ENCODE measurements at places on chromosomes 6 and 20.

DNA sequence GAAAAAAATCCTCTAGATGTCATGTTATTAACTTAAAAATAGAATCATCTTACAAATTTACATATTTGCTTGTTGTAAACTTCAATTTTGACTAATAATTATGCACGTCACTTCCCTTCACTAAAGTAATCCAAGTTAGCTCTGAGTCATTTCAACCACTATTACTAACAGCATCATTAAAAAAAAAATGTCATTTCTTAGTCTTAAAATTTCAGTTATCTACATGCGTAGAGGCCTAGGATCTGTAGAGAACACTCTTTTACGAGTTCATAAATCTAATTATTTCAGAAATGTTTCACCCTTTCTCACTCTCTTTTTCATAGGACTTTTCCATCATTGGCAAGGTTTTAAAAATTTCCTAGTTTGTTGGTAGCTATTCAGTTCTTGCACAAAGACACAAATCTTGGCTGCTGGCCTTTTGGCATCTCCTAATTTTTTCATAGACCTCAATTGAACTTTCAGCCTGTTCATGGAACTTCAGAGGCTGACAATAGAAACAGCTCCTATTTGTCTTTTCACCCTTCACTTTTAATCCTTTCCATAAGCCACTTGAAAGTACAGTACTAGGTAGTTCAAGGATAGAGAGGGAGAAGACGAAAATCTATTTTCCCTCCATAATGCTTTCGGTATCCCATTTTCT, 61.5 kb downstream of the OGFRL1 start:
- DNase-seq = no peak

DNA sequence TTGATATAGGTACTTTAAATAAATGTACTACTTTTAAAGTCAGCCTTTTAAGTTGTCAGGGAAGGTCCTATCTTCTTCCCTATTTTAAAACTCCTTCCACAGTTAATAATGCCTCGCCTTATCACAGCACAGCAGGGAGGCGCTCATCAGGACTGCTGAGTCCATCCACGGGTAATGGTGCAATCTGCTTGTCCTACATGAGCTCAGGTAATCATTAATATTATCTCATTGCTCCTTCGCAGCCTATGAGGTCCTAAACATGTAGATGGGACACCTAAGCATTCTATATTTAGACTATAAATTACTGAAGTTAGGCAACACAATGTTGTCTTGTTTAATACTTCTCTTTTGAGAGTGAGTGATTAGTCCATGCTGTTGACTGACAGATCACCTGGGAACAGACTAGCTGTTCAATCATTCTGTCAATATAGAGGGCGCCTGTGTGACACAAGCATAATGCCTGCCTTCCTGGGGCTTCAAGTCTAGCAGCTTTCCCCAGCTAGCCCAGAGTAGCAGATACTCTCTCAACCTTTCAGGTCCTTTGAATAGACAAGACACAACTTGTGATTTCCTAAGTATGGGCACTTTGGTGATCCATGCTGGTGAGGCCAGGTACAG, 91.0 kb downstream of the FYN start:
- no peak for DNase-seq

GRCh38 chr6:17057322-17057721, 44.5 kb upstream of the STMND1 start:
- DNase-seq = no peak

DNA sequence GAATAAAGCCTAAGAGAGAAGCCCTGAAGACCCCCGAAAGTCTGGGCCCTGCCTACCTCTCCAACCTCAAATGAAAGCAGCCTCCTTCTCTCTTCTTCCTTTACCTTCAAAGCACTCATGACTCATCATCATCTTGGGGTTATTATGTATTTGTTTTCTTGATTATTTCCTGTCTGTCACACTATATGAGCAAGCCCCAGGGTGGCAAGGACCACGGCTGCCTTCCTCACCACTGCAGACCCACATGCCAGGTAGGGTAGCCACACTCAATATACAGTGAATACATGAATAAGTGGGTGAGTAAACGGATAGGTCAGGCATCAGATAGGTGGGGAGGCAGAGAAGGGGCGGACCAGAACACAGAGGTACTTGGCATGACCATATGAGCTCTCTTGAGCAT, 8.8 kb downstream of the WFDC3 start:
- no peak for DNase-seq

DNA sequence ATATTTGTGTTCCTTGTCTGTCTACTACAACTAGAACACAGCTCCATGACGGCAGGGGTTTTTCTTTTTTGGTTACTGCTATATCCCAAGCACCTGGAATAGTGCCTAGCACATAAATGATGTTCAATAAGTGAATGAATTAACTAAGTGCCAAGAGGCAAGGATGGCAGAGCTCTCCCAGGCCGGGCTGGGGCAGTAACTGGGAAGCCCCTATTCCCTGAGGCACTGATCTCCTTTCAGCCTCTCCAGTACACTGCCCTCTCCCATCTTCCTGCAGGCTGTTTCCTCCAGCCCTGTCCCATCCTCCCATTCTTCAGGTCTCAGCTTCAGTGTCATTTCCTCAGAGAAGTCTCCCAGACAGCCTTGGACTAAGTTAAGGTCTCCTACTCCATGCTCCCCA, 29.0 kb upstream of the SPDEF start:
- no peak for DNase-seq

- no peak for DNase-seq
Measured at GRCh38 chr6:42001506-42001905, 48.8 kb upstream of the TAF8 start.

- DNase-seq = no peak
Measured at GRCh38 chr6:121365536-121366521, 31.5 kb upstream of the TBC1D32 start.

- DNase-seq = no peak
Measured at GRCh38 chr20:14984768-14985622, 647.6 kb upstream of the FLRT3 start.

DNA sequence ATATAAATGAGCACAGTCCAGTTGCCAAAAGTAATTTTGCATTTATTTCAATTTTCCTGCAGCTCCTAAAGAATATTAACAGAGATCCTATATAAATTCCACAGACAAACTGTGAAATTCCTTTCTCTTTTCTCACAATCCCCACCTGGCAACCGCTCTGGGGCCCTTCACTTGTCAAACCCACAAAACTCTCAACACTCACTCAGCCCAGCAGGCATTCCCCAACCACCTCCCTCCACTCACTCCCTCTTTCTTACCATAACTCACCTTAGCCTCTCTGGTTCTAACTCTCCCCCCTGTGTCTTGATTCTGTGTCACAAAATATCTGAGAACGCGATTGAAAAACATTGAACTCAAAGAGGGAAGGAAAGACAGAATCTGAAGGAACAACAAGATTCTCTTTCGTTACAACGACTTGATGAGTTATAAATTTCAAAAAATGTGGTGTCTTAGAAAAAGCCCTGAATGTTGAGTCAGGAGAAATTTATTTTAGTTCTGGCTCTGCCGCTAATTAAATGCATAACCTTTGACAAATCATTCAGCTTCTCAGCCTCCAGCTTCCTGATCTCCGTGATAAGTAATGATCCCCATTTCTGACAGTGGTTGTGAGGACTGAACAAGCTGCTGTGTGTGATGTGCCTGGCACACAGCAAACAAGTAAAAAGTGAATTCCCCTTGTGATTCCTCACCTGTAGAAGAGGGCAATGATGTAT, 87.9 kb downstream of the UNC5CL start:
- DNase-seq = no peak

DNA sequence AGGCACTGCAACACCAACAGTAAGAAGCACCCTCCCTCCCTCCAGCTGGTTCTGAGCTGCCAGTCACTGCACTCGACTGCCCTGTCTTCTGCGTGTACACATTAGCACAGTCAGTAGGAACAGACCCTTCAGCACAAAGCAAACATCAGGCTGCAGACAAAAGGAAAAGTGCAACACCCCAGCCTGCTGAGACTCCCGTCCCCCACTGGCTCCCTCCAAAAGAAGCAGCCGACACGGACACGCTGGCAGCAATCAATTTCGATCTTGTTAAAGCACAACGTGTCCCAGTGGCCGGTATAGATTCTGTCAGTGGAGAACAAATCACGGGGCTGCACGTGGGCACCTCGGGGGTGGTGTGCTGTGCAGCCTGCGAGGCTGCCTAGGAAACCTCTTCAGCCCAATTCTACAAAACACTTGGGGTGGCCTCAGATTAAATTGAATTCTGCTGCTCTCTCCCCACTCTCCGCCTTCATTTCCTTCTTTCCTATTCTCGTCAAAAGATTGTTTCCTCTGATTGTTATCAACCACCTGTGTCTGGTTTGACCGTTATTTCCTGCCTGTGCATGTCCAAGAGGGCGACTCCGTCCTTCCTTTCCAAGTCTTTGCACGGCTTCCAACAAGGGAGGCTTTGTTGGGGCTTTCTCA, 38.7 kb downstream of the TRAF3IP2 start:
- DNase-seq = peak; percentile 73

DNA sequence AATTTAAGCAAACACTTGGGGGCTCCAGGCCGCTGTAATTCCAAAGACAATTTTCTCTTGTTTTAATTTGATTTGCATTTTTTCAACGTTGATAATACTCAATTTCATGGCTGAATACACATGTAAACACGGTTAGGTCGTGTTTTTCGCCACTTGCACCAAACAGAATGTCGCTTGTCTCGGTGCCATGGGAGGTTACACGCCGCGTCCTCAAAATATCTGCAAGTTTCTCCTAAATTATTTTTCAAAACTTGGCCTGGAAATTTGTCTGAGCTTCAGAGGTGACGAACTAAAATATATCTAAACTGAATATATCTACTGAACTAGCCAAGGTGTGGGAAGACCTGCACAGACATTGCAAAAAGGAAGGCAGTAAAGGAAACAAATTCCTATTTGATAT, 15.0 kb downstream of the FOXA2 start:
- no peak for DNase-seq

DNA sequence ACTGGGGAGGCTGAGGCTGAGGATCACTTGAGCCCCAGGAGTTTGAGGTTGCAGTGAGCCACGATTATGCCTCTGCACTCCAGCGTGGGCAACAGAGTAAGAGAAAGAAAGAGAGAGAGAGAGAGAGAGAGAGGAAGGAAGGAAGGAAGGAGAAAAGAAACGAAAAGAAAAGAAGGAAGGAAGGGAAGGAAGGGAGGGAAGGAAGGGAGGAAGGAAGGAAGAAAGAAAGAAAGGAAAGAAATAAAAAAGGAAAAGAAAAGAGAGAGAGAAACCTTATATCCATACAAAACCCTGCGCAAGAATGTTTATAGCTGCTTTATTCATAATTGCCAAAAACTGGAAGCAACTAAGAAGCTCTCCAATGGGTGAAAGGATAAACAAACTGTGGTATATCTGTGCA, 8.1 kb upstream of the HSPA12B start:
- DNase-seq = no peak

DNA sequence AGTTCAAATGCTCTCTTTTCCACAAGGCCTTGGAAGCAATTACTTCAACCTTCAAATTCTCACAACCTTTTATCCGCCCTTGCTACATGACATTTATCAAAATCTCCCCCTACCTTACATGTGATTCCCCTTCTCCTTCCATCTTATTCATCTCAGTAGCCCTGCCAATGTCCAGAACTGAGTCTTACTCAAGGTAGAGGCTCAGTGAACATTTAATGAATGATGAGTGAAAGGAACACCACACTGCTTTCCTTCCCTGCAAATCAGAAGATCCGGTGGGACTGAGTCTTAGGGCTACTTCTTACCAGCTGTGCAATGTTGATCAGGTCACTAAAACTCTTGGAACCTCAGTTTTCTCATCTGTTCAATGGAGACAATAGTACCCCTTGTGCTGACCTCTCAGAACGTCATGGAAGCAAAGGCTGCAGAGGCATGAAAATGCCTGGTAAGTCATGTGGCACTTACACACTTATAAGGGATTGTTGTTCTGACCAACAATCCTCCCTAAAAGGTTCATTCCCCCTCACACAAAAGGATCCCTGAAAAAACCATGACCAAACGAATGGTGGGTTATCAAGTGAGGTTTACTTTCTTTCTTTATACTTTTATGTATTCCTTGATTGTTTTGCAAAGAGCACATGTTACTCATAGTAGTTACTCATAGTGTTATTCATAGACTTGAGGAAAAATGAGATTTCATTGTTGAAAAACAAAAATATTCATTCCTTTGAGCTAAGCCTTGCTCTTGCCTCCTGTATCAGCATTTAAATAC, 6.5 kb downstream of the MDGA1 start:
- DNase-seq = no peak

- DNase-seq = peak; percentile 22
Measured at GRCh38 chr20:22686097-22686496, 101.7 kb upstream of the FOXA2 start.

DNA sequence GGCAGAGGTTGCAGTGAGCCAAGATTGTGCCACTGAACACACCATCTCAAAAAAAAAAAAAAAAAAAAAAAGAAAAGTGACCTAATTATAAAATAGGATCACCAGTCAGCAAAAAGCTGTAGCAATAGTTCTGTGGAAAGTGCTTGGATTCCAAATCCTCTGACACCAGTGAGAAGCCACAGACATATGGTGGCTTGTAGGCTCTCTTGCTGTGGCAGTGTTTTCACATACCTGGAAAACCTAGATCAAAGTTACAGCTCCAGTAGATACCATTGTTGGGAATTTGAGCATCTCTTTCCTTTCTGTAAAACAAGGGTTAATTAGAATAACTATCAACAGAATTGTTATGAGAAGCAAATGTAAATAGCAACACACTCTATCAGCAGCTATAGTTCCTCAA, 4.1 kb downstream of the CCDC170 start:
- no peak for DNase-seq

All from NCI-H1417 (cell line).